ENCODE measurements at places on chromosomes 7 and 10.

DNA sequence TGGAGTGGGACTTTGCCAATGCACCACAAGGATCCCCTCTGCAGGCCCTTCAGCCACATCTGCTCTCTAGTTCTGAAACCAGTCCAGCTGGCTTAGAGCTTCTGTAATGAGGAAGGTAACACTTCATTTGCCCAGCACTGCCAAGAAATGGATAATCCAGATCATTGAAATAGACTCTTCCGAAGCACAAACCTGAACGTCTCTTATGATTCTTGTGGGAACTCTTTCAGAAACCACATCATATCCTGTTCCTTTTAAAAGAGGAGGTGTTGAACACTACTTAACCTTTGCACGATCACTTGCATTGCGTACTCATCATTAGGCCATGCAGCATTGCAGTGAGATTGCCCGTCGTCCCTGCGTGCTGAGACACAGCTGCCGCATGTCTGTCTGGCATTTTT lies 25.8 kb upstream of the PLPP4 start:
- no peak for DNase-seq

- DNase-seq = no peak
Measured at GRCh38 chr10:3132036-3133025, 40.3 kb downstream of the PITRM1 start.

DNA sequence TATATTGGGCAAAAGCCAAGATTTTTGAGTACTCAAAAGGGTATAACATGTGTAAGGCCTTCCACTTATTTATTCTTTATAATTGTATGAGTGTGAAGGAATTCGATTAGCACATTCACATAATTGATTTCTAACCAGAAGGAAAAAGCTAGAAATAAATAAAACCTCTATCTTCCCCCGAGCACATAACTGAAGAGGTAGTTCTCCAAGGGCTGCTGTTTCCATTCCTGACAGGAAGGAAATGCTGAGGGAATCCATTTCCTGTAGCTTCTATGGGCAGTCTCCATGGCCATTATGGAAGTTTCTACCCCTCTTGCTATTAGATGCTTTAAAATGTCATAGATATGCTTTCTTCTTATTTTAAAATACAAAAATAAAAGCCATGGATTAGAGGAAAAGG lies 70.5 kb upstream of the ABCB5 start:
- no peak for DNase-seq

GRCh38 chr10:118840071-118840775 lies 85.5 kb upstream of the CACUL1 start:
- no peak for DNase-seq

DNA sequence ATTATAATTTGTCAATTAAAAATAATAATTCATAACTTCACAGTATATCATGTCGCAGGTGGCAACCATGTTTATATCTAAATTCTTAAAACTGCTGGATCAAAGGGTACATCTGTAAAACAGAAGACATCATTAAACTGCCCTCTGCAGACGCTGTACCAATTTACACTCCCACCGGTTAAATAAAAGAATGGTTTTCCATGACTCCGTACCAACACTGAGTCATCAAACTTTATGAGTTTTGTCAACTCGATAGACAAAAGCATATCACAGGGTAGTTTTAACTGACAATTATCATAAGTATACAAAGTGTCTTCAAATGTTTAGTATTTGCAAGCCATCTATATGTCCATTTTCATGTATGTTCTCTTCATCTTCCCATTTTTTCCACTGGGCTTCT lies 5.7 kb upstream of the GSTK1 start:
- no peak for DNase-seq

- DNase-seq = no peak
Measured at GRCh38 chr10:104233817-104234216, 1.7 kb upstream of the CFAP43 start.

GRCh38 chr10:116121640-116122525 lies 151.1 kb downstream of the GFRA1 start:
- no peak for DNase-seq

DNA sequence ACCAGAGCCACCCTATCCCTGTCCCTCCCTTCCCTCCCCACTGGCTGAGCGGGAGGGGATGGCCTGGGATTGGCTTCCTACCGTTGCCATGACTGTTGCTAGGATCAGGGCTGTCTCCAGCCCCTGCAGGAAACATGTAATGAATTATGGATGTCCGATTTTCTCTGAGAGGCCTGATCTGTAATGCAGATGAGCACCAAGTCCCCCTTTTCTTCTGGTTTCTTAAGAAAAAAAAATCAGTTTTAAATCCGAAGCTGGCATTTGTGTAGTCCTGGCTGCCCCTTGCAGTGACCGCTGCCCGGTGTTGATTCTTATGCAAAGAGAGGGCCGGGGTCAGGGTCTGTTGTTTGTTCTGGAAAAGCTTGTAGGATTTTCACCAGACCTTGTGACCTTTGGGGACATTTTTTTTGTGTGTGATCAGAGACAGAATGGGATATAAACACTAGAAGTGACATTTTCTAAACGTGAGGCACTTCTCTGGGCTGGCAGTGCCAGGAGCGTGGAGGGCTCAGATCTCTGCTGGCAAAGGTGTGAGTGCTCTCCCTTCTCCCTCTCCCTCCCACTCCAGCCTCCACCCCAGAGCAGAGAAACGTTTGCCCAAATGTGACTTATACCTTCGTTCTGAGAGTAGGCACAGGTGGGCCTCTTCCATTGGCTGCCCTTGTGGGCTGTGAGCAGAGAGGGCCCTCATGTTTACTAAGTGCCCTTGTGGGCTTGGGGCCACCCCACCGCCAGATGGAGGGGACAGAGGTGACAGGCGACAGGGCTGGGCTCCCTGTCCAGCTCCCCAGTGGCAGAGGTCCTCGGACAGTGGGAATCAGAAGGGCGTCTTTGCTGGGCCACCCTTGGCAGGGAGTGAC lies 127.5 kb downstream of the DNAJB6 start:
- no peak for DNase-seq

GRCh38 chr10:79445977-79446757 lies 743 bp upstream of the ZCCHC24 start:
- peak; percentile 47 for DNase-seq

DNA sequence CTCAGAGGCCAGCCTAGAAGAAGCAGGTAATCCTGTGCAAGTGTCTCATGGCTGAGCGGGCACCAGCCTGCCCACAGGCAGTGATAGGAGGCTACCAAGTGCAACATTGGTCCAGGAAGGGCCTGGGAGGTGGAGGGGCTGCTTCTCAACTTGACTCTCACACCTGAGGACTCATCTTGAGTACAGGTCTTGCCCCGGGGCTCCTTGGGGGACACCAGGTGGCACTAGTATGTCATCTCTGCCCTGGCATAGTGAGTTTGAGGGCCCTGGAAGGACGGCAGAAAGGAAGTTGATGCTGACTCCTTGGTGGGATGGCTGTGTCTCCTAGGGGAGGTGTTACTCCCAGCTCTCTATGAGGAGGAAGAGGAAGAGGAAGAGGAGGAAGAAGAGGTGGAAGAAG lies 2.3 kb downstream of the CCDC136 start:
- DNase-seq = no peak

DNA sequence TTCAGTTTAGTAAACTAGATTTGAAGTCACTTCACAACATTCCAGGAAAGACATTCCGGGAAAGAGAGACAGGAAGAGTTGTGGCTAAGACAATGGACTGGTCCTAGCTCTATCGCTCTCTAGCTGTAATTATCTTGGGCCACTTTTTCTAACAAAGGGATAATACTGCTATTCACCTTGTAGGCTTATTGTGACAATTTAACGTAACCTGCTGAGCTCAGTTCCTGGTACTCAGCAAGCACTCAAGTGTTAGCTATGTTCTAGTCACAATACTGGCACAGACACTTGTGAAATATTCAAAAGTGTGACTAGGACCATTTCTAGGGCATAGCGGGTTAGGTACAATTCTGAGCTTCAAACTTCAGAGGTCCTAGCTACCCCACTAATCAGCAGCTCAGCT lies 12.0 kb upstream of the NRCAM start:
- DNase-seq = no peak

- no peak for DNase-seq
Measured at GRCh38 chr10:35463105-35463867, 127.0 kb downstream of the CCNY start.

- no peak for DNase-seq
Measured at GRCh38 chr7:110061387-110061786, 1029.5 kb upstream of the LRRN3 start.

DNA sequence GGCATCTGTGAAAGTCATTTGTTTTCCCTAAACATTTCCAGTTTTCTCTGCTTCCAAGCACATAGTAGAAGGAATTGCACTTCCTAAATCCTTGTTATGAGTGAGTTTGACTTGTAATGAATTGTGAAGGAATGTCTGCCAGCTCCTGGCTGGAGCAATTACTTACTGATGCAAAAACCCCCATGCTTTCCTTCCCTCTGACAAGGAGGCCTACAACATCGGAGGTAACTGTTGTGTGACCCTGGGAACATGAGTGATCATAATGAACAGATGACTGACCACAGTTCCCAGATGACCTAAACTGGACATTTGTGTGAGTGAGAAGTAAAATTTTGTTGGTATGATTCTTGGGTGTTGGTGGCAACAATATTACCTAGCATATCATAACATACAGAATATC lies 21.4 kb upstream of the CPVL start:
- DNase-seq = no peak

DNA sequence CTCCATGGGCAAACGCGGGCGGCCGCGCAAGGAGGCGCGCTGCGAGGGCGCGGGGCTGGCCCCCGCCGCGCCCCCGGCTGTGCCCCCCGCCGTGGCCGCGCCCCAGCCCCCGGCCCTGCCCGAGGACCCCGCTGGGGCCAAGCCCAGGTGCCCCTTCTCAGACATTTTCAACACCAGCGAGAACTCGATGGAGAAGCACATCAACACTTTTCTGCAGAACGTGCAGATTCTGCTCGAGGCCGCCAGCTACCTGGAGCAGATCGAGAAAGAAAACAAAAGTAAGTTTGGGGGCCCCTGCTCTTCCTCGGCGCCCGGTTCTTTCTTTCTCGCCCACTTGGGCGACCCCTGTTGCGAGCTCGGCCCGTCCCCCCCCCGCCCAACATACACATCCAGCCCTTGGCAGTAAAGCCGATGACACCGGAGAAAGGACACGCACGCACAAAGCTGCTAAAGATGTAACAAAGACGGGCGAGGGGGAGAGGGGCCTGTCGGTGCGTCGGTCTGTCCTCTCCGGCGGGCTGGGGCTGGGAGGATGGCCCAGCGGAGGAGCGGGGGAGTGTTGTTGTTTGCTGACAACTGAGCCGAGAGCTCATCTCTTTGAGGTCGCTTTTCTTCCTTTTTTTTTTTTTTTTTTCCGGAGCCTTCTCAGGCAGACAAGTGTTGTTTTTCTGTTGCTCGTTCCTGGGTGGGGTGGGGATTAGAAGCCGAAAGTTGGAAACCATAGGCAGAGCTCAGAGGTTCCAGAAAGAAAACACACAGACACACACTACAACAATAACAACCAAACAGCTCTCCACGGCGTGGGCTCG lies 604 bp downstream of the MXI1 start:
- DNase-seq = peak; percentile 31

- DNase-seq = no peak
Measured at GRCh38 chr10:16987976-16988610, 141.5 kb downstream of the CUBN start.

- DNase-seq = no peak
Measured at GRCh38 chr7:108132551-108133265, 2.5 kb upstream of the LAMB4 start.

DNA sequence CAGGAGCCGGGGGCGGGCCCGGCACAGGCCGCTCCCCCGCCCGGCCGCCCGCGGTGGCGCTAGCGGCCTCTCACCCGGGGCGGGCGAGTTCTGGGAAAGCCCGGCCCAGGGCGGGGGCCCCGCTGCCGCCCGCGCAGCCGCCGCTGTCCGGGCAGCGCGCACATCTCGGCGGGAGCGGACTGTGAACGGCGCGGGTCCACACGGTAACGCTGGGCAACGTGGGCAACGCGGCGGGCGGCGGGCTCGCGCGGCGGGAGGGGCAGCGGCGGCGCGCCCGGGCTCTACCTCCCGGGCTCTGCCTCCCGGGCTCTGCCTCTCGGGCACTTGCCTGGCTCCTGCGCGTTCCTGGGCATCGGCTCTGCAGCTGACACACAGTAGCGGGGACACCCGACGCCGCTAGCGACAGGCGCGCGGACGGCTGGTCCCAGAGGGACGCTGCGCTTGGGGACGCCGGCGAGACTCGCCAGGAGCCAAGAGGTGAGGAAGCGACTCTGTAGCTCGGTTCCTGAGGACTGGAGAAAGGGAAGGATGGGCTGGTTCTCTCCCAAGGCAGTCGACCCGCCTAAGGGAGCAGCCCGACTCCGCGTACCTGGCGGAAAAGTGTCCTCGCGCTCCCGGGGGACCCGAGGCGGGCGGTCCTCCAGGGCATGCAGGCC lies at the start of gene PLCE1:
TSS of gene PLCE1 (plus strand) at position 150 of the 656 bp plus-strand sequence. CDS start 37,116 bp downstream, outside the sequence.
- DNase-seq = peak; percentile 65

GRCh38 chr10:78964952-78965633 lies 103.7 kb upstream of the ZMIZ1 start:
- no peak for DNase-seq

GRCh38 chr7:143368387-143368786 lies 5.9 kb upstream of the FAM131B start:
- DNase-seq = no peak

DNA sequence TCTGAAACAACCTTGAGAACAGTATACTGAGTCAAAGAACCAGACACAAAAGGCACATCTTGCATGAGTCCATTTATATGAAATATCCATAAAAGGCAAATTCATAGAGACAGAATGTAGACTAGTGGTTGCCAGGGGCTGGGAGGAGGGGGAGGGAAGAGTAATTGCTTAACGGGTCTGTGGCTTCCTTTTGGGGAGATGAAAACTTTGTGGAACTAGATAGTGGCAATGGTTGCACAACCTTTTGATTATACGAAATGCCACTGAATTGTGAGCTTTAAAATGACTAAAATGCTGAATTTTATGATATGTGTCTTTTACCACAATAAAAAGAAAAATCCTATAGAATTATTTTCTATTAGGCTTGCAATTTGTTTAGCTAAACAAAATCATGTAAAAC lies 16.8 kb downstream of the ADRB1 start:
- DNase-seq = no peak

DNA sequence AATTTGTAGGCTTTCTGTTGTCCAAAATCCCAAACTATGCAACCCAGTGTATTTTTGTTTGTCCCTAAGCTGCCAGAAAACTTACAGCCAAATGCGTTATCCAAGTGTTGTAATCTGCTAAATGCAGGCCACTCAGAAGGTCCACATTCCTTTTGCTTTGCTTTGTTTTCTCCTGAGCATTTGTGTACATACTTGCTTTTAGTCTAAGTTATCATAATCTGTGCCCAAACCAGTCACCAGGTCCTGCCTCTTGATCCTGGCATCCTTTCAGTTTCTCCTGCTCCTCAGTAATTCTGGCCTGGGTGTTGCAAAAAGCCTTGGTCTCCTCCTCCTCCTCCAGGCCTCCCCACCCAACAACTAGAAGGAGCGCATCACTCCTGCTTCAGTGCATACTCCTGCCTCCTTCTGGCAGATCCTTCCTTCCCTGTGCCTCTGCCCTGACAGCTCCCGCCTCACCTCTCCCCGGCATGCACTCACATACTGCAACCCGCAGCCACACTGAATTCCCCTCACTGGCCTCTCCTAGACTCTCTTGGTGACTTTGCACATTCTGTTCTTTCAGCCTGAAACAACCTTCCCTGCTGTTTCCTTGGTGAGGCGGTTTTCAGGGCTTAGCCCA lies 2.3 kb downstream of the DENND2A start:
- DNase-seq = no peak
